GM12892 (cell line): ENCODE measurements at places on chromosomes 13 and 19.
A peak's percentile ranks its signal among the peaks of the same experiment; 100 is the strongest.

DNA sequence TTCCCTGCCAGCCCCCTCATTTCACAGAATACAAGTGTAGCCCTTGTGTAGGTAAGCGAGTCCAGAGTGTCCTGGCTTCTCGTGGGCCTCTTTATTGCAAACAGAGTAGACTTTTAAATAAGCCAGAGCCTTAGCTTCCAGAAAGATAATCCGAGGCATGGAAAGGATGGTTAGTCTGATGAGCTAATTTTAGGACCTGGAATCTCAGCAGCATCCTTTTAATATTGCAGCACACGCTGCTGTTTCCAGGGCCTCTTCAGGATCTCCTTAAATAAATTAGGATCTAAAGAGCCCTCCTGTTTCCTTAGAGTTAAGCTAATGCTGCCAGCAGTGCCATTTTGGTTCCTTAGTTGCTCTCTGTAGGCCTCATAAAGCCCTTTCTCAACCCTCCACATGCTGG, 99.2 kb downstream of the RFC3 start:
- no peak for DNase-seq

GRCh38 chr19:55253842-55254624, 4.8 kb downstream of the PPP6R1 start:
- DNase-seq = peak; percentile 69

GRCh38 chr13:20924758-20925394, 22.3 kb upstream of the XPO4 start:
- DNase-seq = no peak

DNA sequence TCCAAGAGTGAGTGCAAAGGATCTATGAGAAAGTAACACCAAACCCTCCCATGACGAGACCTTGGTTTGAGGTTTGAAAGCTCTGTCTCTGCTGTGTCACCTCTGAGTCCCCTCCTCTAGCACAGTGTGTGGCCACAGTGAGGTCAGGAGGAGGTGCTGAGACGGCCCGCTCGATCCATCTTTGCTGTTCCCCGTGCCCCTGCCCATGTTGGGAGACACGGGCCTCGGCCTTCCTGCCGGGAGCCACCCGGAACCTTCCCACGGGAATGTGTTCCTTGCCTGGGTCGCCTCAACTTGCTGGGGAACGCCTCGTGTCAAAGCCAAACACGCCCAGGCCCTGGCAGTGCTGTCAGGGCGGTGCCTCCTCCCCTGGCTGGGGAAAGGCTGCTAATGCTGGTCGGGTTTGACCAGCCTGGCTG, 10.1 kb downstream of the NANOS3 start:
- DNase-seq = no peak

- no peak for DNase-seq
Observed at GRCh38 chr13:42649831-42650230, 75.9 kb downstream of the TNFSF11 start.

DNA sequence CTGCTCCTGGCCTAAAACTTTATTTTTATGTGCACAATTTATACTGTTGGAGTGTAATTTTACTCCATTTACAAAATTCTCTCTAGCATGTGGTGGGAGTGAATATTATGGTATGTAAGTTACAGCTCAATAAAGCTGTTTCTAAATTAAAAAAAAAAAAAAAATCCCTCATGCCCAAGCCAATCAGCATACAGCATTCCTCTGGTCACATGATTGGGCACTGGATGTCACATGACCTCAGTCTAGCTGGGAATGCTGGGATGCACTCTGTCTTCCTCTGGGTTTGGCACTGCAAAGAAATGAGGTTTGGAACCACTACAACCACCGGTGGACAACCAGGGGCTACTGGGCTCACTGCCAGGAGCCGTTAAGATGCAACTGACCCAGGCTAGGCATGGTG, 67.6 kb downstream of the ZNF557 start:
- no peak for DNase-seq
